ENCODE measurements at places on chromosomes 2 and 18. TPM values are rescaled to one million over a fixed set of nuclear protein-coding genes. Genes with fewer than 3 reads are reported as not detected.
A peak's percentile ranks its signal among the peaks of the same experiment; 100 is the strongest.

- no peak for DNase-seq
Measured at GRCh38 chr2:25385910-25386309, 44.2 kb upstream of the DNMT3A start.

- no peak for DNase-seq
Measured at GRCh38 chr2:128641421-128642080, 322.9 kb upstream of the HS6ST1 start.

- no peak for DNase-seq
Measured at GRCh38 chr2:121944072-121944831, 188.8 kb downstream of the TSN start.

DNA sequence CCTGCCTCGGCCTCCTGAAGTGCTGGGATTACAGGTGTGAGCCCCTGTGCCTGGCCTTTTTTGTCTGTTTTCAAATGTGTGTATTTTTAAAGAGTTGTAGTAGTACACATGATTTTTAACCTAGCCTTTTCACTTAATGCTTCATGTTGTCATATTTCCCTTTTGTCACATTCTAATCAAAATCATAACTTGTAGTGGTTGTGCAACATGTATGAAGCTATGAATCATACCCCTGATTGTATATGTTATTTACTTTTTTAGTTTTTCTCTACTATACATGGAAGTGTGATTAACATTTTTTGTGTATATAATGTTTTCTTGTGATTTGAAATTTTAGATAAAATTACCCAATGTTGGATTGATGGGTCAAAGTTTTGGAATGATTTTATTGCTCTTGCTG lies 8.5 kb downstream of the GEN1 start:
- no peak for DNase-seq

GRCh38 chr18:79458131-79458838 lies 62.6 kb downstream of the NFATC1 start:
- no peak for DNase-seq

GRCh38 chr2:117273009-117273671 lies 541.4 kb upstream of the DDX18 start:
- DNase-seq, result peak; percentile 8

- no peak for DNase-seq
Measured at GRCh38 chr18:45617284-45617683, 2.0 kb downstream of the SLC14A2 start.

- no peak for DNase-seq
Measured at GRCh38 chr2:196963043-196963442, 36.5 kb upstream of the PGAP1 start.

DNA sequence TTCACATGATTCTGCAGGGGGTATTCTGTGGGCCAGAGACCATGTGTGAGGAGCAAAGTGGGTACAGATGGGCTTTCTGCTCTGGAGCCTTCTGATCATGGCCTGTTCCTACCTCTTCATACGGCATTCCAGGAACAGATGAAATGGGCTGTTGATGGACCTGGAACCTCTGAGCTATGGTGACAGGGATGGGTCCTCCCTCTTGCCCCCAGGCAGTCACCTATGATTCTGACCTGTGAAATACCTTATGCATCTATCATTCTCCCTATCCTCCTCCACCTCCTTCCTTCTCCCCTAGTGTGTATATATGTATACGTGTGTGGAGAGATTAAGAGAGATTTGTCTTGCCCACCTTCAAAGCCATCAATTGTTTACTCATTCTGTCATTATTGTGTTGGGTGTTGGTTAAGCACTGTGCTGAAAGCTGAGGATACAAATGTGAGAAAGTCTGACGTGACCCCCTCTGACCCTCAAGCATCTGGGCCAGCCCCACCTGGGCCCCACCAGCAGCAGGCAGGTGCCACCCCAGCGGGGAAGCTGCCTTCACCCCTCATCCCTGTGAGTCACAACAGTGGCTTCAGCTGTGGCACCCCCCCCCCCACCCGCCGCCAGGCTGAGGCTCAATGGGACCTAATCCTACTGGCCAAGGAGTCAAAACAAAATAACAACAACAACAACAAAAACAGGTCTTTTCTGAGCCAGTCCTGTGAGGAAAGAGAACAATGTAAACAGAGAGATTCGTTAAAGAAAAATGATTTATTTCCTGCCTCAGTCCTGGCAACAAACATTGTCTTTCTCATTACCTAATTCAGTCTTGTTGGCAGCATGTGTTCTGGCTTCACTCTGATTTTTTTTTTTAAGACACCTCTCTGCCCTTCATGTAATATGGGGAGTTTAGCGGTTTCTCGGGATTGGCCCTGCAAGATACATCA lies 103.8 kb upstream of the CDC42EP3 start:
- no peak for DNase-seq

Gene TLX2
- 0.06 TPM for polyA plus RNA-seq

Gene TEX44
- polyA plus RNA-seq, result not detected

Gene ESPNL
- 3.6 TPM for polyA plus RNA-seq

Gene DLX2
- 0.14 TPM for polyA plus RNA-seq
